ENCODE measurements at places on chromosomes 6 and 20.

- no peak for DNase-seq
These were observed 64.5 kb upstream of the TINAG start for GRCh38 chr6:54243699-54244098.

- DNase-seq = no peak
These were observed 129.7 kb downstream of the FAXC start for GRCh38 chr6:99219788-99220187.

GRCh38 chr20:45944965-45945677 is 10.6 kb downstream of the PCIF1 start:
- no peak for DNase-seq

- DNase-seq = no peak
These were observed 3.4 kb downstream of the SERAC1 start for GRCh38 chr6:158164579-158165170.

- DNase-seq = no peak
These were observed 35.4 kb downstream of the WDR27 start for GRCh38 chr6:169666441-169666840.

- no peak for DNase-seq
These were observed 40.4 kb downstream of the FAM184A start for GRCh38 chr6:119037941-119038623.

DNA sequence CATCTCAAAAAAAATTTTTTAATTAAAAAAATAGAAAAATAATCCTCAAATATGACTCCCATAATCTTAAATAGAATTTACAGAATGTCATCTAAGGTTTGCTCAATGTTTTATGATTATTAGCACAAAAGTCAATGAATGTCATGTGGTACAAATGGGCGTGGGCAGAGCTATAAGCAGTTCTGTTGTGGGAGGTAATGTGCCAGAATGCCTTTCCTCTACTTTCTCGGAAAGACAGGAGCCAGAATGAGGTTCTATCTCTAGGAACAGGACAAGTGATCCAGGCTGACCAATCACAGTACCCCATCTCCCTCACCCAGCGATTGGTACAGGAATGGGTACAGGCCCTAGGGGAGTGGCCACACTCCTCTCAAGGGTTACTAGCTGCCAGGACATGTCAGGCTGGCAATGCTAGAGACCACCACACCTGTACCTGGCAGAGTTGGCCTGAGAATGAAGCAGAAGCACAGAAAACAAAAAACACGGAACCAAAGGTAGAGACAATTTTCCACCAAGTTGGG is 15.1 kb downstream of the RALGAPA2 start:
- no peak for DNase-seq

DNA sequence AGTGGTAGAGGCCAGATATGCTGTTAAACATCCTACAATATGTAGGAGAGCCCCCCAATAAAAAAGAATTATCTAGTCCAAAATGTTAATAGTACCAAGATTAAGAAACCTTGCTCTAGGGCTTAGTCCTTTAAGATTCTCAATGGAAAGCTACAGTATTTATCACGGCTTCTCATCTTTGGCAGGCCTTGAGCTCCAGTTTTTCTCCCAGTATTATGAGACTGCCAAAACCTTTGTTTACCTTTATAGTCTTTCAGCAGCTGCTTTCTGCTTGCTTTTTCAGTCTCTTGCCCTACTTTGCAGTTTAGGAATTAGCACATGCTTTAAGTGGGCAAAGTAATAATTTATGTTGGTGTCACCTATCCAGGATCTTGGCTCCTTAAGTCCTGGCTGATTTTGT is 59.7 kb downstream of the NHLRC1 start:
- DNase-seq = no peak

DNA sequence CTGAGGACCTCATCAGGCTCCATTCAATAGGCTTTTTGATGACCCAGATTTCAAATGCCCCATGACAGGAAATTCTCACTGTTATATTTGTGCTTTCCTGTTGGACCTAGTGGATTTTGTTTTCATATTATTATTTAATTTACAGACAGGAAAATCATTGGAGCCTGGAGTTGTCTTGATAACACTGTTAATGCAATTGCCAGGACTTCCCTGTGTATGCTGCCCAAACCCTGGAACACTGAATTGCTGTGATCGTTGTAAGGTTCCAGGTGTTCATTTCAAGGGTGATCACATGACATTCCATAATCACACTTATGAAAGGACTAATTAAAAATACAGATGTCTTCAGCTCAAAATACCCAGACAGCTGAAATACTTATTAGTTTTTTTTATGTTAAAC is 783.2 kb downstream of the DHX35 start:
- no peak for DNase-seq

- DNase-seq = no peak
These were observed 8.4 kb downstream of the VSX1 start for GRCh38 chr20:25073544-25073943.

DNA sequence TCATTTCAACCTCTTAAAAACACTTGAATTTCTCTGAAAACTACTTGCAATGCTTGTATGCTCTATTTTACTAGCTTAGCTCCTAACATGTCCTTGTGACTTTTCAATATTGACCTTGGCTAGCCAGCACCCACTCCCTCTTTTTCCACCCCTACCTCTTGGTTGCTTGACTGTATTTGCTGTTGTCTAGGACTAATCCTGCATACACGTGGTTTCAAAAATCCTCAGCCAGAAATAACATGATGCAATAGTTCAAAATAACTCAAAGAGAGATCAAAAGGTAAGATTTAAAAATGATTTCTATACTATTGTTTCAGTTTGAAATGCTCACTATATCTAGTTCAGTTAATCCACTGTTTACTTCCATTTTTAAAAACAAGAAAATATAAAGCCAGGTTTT is 102.3 kb upstream of the TBX18 start:
- DNase-seq = no peak

DNA sequence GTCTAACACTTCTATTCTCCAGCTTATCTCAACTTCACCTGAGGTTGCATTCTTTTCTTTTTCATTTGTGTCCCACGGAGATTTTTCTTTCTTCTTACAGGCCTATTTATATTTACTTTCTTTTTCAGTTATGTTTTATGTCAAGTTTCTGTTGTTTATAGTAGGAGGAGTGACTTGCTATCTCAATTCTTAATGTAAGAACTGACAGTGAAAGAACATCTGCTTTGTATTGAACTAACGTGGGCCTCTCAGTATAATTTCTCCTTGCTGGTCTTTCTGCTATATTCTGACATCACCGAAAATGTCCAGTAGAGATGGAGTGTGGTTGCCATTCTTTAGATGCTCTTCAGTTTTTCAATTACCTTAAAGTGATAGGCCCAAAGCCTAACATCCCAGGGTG is 521.7 kb downstream of the EPM2A start:
- no peak for DNase-seq

GRCh38 chr20:62892348-62893304 is 31.0 kb upstream of the TCFL5 start:
- no peak for DNase-seq

DNA sequence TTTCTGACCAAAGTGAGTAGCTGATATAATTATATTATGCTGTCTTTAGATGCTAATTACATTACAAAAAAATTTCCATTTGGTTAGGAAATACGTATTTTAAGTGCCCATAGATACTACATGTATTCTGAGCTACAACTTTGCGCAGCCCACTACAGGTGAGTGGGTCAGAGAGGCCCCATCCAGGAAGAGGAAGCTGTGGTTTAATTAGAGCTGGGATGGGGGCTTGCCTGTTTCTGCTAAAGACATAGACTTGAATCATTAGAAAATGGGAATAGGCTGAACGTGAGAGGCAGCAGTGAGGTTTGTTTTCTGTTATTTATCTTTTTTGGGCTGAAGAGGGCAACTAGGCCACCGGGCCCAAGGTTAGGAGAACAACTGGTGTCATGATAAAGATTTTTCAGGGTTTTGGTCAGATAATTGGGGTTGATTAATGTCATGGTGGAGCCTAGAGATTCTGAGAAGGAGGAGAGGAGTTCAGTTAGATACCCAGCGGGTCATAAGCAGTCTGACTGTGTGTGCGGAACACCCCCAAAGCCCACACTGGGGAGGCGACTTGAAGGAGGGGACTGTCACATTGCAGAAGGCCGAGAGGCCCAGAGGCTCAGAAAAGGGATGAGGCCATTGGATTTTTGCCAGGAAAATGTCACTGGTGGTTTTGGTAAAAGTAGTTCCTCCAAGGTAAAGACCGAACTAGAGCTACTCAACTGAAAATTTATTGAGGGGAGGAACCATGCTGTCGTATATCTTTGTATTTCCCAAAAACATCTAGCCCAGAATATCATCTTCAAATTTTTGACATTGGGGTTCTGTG is 14.5 kb upstream of the IRF4 start:
- no peak for DNase-seq

GRCh38 chr6:168884646-168885086 is 369.0 kb downstream of the THBS2 start:
- peak; percentile 42 for DNase-seq

DNA sequence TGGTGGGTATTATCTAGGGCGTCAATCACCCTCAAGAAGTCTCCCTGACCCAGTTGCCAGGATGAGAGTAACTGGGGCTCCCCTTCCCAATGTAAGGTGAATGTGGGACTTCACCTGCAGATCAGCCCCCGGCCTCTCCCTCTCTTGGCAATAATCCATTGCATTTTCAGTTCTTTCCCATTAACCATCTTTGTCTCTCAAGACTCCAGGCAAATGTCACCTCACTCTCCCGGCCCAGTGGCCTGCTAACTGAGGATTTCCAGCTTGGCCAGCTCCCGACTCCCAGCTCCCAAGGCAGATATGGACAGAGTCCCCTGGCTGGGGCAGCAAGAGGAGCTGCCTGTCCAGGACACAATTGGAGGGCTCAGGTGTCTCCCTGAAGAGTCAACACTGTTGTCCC is 7.3 kb downstream of the ETV7 start:
- DNase-seq = no peak

GRCh38 chr6:81859884-81860283 is 107.4 kb upstream of the TENT5A start:
- DNase-seq = no peak

DNA sequence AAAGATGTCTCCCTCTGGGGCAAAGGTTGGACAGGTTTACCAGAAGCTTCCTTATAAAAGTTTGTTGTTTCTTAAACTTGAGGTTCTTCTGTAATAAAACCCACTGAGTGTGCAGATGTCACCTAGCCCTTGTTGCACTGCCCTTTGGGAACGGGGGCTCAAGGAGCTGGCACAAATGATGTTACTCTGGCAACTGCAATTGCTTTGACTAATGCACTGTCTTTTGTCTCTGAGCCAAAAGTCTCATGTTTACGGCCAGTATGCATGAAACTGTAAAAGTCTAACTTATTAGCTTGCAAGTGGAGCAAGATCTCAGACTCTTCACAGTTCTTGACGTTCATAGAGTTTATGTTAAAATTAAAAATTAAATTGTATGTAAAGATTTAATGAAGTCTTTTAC is 655.7 kb downstream of the EPHA7 start:
- DNase-seq = no peak

DNA sequence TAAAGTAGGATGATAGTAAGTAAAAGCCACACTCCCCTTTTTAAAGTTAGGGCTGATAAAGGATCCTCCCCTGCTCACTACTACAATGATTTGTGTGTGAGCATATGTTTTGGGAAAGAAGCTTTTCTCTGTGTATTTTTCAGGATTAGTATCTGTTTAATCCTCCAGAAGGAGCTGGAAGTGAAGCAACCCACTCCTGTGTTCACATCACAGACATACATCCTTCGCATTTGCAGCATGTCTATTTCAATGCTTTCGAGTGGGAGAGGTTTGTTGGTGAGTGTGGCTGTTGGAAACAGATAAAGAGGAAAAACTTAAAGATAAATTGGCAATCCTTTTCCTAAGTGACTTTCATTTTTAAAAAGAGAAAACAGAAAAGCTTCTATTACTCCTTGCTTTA is 31.6 kb upstream of the RGS17 start:
- no peak for DNase-seq

DNA sequence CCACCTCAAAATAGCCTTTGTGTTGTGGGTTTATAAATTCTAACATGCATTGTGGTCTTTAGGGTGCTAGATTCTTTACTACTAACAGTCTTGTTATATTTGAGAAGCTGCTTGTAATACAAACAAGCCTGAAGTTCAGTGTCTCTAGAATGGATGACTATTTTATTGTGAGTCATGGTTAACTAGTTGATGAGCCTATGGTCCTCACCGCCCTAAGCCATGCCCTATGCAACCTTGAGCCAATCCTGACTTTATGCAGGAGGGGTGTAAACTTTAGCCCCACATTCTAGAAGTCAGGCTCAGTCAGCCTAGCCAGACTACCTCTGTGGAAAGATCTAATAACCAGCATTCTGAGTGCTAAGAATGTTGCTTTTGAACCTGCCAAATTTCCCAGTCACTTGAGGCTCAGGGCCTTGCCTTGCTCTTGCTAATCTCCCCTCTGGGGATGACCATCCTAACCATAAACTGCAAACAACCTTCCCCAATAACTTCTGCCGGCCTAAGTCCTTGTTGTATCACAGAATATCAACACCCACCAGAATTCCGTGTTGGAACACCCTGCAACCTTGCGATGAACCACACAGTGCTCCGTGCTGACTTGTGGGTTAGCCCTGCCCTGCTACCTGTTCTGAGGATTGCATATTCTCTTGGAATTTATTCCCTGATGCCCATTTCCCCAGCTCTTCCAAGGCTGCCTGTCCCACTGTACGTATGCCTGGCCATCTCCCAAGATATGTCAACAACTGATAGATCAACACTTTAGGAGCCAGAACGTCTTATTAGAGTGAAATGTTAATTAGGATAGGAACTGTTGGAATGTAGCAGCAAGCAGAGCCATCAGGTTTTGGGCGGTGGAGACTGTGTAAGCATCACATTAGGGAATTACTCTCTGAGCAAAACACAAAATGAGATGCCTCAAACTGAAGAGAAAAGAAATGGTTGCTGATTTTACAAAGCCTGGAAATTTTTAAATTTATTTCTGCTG is 71.7 kb upstream of the CEP85L start:
- DNase-seq = no peak

- no peak for DNase-seq
These were observed 150.4 kb downstream of the BTBD3 start for GRCh38 chr20:12068121-12068520.

GRCh38 chr6:28587746-28588075 is 62.0 kb downstream of the GPX5 start:
- no peak for DNase-seq

Measured in brain pericyte (primary cell).